NCI-H524 (cell line): ENCODE measurements at places on chromosomes 1 and 21.

GRCh38 chr1:186957314-186957713 lies 128.6 kb downstream of the PLA2G4A start:
- no peak for DNase-seq

- peak; percentile 26 for DNase-seq
These were observed 3.3 kb downstream of the DLGAP3 start for GRCh38 chr1:34926156-34926555.

DNA sequence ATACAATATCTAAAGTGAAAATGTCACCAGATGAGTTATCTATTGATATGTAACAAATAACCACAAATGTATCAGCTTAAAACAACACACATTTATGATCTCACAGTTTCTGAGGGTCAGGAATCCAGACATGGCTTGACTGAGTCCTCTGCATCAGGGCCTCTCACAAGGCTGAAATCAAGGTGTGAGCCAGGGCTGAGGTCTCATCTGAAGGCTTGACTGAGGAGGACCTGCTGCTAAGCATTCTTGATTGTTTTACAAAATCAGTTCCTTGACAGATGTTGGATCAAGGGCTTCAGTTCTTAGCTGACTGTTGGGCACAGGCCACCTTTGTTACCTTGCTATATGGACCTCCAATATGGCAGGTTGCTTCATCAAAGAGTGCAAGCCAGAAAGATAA lies 483.7 kb downstream of the CAMTA1 start:
- no peak for DNase-seq

DNA sequence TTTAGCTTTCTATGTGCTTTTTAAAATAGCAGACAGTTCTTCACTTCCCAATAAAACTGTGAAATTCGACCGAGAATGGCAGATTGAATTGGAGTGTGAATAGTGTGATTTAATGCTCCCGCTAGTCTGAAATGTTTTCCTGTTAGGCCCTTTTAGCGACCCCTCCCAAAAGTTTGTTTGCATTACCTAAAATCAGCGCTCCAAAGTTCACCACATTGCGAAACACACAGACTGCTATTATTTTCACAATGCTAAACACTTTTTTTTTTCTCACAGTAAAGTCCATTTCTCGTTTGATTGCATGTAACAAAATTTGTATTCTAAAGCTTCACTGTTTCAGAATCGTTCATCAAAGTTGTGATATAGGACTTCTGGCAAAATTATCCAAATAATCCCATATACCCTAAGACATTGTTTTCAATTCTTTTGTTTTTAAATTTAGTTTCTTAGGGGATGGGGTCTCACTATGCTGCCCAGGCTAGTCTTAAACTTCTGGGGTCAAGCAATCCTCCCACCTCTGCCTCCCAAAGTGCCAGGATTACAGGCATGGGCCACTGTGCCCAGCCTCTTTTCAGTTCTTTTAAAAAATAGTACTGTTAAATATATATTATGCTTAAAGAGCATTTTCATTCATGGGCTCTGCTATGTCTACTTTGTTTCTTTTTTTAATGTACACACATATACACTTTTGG lies 76.5 kb upstream of the USH2A start:
- DNase-seq: no peak

GRCh38 chr1:180574031-180574713 lies 15.4 kb downstream of the OVAAL start:
- DNase-seq: no peak

DNA sequence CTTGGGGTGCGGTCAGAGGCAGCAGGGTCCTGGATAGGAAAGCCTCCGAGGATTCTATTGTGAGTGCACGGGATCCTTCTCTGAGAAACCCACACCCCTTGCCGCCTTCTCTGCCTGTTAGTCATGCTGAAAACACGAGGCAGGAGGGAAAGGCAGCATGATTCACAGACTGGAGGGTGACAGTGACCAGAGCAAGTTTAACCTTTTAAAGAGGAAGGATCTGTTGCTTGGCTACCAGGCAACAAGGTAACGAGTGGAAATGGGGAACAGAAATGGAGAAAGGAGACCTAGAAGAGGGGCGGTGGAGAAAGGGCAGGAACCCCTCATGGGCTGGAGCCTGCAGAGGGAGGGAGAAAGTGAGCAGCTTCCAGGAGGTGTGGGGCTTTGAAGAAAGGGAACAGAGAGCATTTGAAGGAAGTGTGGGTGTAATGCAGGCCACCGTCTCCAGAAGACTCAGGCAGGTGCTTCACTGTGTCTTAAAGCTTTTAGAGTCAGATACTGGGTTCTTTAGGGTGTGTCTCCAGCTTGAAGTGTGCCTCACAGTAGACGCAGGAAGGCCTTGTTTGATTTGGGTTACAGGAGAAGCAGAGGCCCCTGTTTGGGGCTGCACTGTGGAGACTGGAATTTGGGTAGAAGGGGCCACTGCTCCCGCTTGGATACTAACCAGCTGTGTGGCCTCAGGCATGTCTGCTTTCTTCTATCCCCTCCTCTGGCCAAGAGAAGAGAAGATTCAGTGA lies 19.1 kb downstream of the OPTC start:
- no peak for DNase-seq

GRCh38 chr21:35044770-35045541 lies 4.1 kb downstream of the RUNX1 start:
- no peak for DNase-seq

DNA sequence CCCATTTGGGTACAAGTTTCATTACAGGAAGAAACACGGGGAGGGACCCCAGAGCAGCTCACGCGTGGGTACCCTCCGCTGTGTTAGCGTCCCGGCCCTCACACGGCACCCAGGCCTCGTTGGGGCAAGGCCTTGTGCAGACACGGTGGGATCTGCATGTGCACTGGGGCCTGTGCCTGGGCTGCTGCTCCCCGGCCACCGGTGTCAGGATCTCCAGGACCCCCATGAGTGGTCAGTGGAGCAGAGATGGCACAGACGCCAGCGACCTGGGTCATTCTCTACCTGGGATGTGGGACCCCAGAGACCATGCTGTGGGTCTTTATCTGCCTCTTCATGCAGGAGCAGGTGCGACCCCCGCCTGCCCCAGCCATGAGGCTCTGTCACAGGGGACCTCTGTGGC lies 5.4 kb upstream of the SAMD11 start:
- DNase-seq: no peak

DNA sequence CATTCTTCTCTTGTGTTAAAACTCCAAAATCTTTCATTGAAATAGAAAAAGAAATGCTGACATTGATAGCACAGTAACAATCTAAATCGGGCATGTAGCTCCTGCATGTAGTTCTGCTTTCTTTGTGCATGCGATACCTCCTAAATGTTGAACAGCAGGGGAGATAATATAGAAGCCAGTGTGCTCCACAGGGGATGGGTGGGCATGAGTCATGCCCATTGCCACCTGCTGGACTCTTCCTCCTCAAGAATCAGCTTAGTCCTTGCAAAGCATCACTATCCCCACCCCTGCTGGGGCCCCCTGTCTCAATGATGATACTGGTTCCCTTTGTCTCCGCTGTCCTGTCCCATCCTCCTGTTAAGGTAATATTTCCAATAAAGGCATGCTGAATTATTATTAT lies 203.0 kb downstream of the RWDD3 start:
- no peak for DNase-seq

DNA sequence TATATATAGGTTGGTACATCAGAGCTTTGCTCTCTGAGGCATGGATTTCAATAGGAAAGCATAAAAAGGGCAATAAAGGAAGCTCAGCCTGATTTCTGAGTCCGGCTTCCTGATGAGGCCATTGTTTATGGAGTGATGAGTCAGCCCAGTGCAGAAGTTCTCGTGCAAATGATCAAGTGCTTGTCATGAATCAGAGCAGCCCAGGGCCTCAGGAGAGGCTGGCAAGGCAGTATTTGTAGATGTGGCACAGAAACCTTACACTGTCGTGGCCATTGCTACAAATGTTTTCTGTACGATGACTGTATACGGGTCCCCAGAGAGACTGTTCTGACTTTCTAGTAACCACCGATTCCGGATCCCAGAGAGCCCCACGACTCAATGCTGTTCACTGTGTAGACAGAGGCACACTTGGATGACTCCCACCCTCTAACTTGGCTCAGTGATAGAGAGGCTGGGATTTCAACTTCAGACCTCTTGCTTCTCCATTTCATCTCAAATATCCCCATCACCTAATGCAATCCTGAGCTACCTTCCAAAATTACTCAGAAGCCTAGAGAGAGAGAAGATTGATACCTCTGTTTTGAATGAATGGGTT lies 26.8 kb downstream of the UMODL1 start:
- no peak for DNase-seq

DNA sequence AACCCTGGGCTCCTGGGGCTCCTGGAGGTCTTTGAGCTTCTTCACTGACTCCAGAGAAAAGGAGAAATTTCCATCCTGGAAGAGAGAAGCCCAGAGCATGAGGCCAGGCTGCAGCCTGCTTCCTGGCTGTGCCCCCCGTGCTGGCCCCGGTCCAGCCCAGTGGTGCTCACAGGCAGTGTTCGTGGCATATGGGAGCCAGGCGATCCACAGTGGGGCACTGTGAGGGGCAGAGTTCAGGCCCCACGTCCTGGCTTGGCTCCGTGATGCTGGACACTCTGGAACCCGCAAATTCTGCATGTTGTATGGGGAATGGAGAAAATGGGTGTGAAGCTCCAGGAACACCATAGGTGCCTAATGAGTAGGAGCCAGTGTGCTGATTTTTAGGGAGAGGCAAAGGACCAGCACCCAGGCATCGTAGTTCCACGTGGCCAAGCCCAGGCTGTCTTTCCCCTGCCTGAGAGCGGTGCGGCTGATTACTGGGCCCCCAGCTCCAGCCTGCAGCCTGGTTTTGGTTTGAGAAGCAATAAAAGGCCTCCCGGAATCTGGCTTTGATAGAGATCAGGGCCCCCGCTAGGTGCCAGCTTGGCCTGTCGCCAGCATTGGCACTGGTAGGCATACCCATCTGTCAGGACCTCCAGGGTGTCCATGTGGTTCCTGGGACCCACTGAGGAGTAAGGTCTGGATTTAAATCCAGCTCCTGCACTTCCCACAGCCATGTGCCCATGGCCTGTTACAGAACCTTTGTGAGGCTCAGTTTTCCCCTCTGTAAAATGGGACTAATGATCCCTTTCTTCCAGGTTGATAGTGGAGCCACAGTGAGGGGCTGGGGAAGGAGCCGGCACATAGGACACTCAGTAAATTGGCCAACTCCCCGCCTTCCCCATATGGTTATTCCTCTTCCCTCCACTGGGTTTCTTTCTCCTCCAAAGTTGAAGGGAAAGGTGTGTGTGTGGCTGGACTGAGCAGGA lies 725 bp downstream of the GUCA2A start:
- DNase-seq: peak; percentile 4

DNA sequence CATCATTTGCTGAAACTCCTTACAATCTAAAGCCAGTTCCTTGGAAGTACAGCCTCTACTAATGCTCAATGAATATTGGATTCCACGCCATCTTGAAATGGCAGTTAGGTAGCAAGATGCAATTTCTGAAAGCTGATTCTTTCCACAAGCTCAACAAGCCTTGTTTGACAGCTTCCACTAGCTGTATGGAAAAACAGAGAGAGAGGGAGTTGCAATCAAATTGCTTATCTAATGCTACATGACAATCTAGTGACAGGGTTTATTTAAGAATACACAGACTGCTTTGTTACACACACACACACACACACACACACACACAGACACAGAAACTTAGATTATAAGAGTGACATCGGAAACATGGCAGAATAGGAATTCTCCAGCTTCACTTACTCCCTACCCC lies 288.4 kb upstream of the DEPDC1 start:
- no peak for DNase-seq

DNA sequence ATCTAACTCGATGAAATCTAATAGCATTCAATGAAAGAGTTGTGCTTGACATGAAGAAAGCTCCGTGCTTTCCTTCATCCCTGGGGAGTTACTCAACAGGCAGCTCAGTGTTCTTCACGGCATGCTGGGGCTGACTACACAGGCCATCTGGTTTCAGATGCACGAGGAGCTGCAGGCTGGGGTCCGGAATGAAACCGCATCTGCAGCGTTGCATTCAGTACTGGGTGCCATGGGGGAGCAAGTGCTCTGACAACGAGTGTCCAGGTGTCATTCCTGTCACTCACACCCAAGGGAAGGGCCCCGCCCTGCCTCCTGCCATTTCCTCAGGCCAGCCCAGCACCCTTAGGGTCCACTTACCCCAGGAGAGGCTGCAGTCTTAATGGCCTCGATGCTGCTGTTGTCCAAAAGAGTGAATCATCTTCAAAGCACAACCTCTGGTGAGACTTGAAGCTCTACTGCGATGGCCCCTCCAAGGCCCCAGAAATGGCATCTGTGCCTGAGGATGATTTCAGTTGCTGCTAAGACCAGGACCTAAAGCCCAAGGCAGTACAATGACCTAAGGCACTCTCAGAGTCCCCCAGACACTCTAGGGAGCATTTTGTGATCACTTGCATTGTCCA lies 61.4 kb downstream of the STUM start:
- DNase-seq: no peak

DNA sequence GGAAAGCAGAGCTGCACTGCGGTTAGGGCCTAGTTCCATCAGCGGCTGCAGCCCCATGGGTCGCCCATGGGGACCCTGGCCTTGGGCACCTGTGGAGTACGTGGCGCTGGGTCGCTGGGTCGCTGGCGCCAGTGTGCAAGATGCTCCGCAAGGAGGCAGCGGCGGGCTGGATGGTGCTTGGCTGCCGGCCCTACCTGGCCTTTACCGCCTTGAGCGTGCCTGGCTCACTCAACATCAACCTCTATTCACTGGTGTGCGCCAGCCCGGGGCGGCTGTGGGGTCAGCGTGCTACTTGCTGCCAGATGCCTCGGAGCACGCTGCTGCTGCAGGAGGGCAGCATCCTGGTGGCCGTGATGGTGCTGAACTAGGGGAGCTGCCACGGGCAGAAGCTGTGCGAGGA lies 85.1 kb upstream of the RHOU start:
- no peak for DNase-seq

- DNase-seq: no peak
These were observed 122.2 kb upstream of the RAB4A start for GRCh38 chr1:229148743-229149142.

- no peak for DNase-seq
These were observed 48.1 kb downstream of the LHX4 start for GRCh38 chr1:180278194-180278515.

- no peak for DNase-seq
These were observed 10.2 kb downstream of the A3GALT2 start for GRCh38 chr1:33310702-33311101.

- DNase-seq: no peak
These were observed 8.8 kb downstream of the MYCL start for GRCh38 chr1:39892601-39893595.

DNA sequence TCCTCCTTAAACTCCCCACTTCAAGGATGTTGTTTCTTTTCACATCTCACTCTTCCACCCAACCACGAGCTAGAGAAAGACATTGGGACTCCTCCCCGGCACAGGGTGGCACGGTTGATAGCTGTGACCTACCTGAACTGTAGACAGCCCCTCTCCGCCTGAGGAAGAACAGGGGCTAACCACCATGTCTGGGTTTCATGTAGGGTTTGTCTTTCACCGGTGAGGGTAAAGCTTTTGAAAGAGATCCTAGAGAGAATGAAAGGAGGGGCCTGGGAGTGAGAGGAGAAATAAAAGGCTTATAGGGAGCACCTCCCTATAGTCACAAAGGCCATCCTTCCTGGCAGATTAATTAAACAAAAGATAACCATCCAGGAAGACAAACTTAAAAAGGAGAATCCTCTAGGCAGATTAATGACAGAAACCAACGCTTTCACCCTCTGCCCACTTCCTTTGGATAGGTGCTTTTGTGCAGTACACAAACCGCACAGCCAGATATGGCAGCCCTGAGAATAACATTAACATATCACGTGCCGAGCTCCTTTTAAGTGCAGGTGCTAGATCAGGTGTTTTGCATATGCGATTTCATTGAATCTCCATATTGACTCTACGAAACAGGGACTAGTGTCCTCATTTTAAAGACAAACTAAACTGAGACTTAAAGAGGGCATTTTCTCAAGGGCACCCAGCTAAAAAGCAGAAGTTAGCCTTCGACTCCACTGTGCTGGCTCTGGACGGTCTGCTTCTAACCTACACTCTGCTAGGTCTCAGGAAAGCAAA lies 178.1 kb upstream of the RUNX1 start:
- no peak for DNase-seq
